ENCODE measurements at places on chromosomes 3 and 15. TPM values are rescaled to one million over a fixed set of nuclear protein-coding genes. Genes with fewer than 3 reads are reported as not detected.

Gene GABRR3
- total RNA-seq: not detected

Gene SLC9A9
- 31.1 TPM for total RNA-seq

Gene FAM107A
- 4.3 TPM for total RNA-seq

Gene GOLGA6L4
- total RNA-seq: 3.0 TPM

Gene TLR9
- total RNA-seq: not detected

Gene FRG2C
- not detected for total RNA-seq

Gene EEF1AKMT4
- 1.8 TPM for total RNA-seq

Gene IGSF10
- 2.5 TPM for total RNA-seq

Gene IMPDH2
- 214 TPM for total RNA-seq

Gene CHRNA7
- total RNA-seq: 5.0 TPM

Gene PP2D1
- total RNA-seq: not detected

Gene SELENOK
- 27.4 TPM for total RNA-seq

Gene CCDC13
- 2.0 TPM for total RNA-seq

Gene SLC51A
- 1.9 TPM for total RNA-seq

Gene PLCB2
- total RNA-seq: 14.3 TPM

Gene KNG1
- total RNA-seq: 116 TPM

Gene SAMMSON
- total RNA-seq: not detected

Gene GPR149
- not detected for total RNA-seq

Gene TMCO5A
- total RNA-seq: not detected

Gene CPEB1
- 3.1 TPM for total RNA-seq

Gene SLC6A6
- 25.8 TPM for total RNA-seq

Gene RASGRP1
- 12.7 TPM for total RNA-seq

Gene NT5DC2
- 48.9 TPM for total RNA-seq

Gene RASGRF1
- 0.35 TPM for total RNA-seq

Measured in metanephros (tissue), 2 donors.